ENCODE measurements at places on chromosomes 3 and 15.
A peak's percentile ranks its signal among the peaks of the same experiment; 100 is the strongest.

DNA sequence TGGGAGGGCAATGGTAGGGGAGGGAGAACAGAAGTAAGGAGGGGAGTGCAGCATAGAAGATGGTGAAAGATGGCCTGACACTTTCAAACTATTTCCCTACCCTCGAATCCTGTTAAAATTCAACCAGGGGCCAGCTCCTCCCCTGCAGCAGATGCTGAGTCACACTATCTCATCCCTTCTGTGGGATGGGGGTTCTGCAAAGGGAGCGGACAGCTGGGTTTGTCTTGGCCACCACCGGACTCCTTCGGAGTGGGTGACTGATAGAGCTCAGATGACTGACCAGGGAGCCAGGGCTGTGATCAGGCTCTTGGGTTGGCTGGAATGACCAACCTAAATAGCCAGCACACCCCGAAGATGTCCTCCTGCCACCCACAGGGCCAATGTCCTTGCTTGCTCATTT, 33.6 kb upstream of the TMCC1 start:
- no peak for DNase-seq

DNA sequence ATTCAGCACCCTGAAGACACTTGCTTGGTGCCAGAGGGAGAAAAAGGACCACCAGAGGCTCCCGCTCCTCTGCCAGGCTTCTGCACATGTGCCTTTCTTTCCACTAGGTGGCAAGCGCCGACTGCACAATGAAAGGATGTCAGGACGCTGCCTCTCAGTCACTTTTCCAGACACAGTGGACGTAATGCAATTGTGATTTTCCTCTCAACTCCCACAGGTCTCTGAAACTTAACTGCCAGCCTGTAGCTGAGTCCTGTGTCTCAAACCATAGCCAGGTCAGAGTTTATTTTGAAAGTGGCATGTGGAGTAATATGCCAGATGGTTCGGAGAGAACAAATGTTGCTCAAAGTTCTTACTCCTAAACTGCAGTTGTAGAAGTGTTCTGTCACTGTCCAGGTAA, 162.9 kb downstream of the ITPR1 start:
- peak; percentile 89 for DNase-seq

- no peak for DNase-seq
Observed at GRCh38 chr3:156488767-156489166, 66.2 kb downstream of the SSR3 start.

GRCh38 chr3:65857327-65857726, 181.4 kb downstream of the MAGI1 start:
- DNase-seq = no peak

DNA sequence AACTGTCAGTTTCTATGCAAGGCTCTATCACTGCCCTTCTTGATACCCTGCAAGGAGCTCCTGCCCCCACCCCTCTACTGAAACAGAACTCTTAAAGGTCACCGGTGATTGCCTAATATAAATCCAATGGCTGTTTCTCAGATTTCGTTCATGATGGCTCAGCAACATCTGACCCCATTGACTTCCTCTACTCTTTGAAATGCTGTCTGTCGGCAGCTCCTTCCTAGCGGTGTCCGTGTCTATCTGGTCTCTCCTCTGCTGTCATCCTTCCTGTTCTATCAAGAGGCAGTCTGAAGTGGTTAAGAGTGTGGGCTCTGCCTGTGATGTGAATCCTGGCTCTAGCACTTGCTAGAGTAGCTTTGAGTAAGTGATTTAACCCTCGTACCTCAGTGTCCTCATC, 5.5 kb downstream of the TMEM266 start:
- DNase-seq = no peak

DNA sequence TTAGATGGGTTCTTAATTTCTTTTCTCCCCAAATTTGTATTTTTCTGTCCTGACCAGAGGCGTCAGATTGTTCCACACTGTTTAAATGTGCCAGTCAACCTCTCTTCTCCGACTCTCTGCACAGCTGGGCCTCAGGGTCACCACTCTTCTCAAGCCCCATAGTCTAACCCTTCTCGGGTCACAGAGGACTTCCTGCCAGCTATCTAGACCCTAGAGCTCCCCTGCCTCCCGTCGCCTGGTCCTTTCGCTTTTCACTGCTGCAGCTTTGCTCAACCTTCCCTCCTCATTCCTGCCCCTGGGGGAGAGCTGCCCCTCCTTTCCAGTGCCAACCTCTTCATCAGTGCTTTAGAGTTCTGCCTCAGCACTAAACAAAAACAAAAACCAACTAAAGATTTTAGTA, 151.7 kb downstream of the ATG7 start:
- DNase-seq = no peak

Measured in dermis blood vessel endothelial cell (primary cell).